Lung microvascular endothelial cell (primary cell): ENCODE measurements at places on chromosomes 6 and 20. TPM values are rescaled to one million over a fixed set of nuclear protein-coding genes. Genes with fewer than 3 reads are reported as not detected.

Gene CAP2
- total RNA-seq: 0.40 and 0.87 TPM in 2 replicates

Gene DNAAF9
- 9.6 and 12.9 TPM in 2 replicates for total RNA-seq

Gene FGD2
- total RNA-seq: not detected in 2 replicates

Gene LZTS3
- total RNA-seq: 3.1 and 7.7 TPM in 2 replicates

Gene FAM184A
- total RNA-seq: under 0.01 and 0.40 TPM in 2 replicates

Gene SYTL3
- total RNA-seq: 0.60 and 0.87 TPM in 2 replicates

Gene WFDC2
- not detected in 2 replicates for total RNA-seq

Gene BPIFB2
- not detected in 2 replicates for total RNA-seq

Gene DLK2
- total RNA-seq: 0.22 and 1.2 TPM in 2 replicates

Gene TUBE1
- 6.5 and 11.5 TPM in 2 replicates for total RNA-seq

Gene CST7
- total RNA-seq: not detected in 2 replicates

Gene TP53TG5
- total RNA-seq: not detected in 2 replicates

Gene MYLK2
- total RNA-seq: 17.3 and 18.5 TPM in 2 replicates

Gene DEFB123
- not detected in 2 replicates for total RNA-seq

Gene DEF6
- 0.20 and 0.65 TPM in 2 replicates for total RNA-seq

Gene METTL24
- not detected in 2 replicates for total RNA-seq

Gene VSX1
- total RNA-seq: not detected in 2 replicates

Gene MOG
- not detected in 2 replicates for total RNA-seq

Gene MMP24
- total RNA-seq: under 0.01 and 0.20 TPM in 2 replicates
